Activated B cell treated with CpG ODN at 0.5 μM for 24 hours (primary cell): ENCODE measurements at places on chromosomes 2 and 18.

- DNase-seq = no peak
Measured at GRCh38 chr2:74037379-74037860, 52.7 kb downstream of the TET3 start.

- DNase-seq = no peak
Measured at GRCh38 chr18:36811955-36812354, 16.8 kb downstream of the TPGS2 start.

GRCh38 chr2:33301355-33301754, 175.1 kb upstream of the RASGRP3 start:
- DNase-seq = no peak

DNA sequence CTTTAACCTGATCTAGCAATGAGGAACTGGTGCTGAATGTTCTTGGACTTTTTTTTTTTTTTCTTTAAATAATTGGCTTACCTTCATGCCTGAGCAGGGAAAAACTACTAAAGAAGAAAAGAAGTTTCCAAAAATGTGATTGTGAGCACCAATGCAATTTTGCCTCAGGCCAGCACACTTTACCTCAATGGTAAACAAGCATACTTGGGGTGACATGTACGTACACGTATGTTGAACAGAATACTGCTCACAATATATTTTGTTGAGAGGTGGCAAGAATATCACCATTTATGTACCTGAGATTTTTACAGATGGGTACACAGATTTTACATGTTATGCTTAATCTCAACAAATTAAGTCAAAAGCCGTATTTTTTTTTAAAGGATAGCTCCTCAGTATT, 144.3 kb downstream of the FIGN start:
- DNase-seq = no peak

GRCh38 chr2:147614471-147614870, 230.4 kb upstream of the ACVR2A start:
- DNase-seq = no peak

GRCh38 chr2:69177063-69177771, 164.2 kb downstream of the ANTXR1 start:
- DNase-seq = no peak

DNA sequence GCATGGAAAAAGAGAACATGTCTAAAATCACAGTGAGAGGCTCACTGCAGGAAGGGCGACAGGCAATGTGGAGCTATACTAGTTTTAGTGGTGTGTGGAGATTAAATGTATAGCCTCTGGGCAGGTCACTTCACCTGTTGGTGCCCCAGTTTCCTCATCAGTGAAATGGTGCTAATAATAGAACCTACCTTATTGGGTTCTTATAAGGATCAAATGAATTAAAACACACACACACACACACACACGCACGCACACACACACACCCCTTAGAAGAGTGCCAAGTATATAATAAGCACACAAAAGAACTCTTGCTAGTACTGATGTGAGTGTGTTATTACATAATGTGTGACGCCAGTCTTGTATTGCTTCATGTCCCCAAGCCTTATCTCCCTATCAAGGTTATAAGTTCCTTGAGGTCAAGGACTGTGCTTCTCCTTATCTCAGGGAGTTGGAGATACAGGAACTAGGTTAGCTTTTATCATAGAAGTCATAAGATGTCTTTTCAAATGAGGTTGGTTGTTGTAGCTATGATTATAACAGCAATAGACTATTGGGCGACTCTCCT, 98.0 kb upstream of the CXCR4 start:
- DNase-seq = no peak

- no peak for DNase-seq
Measured at GRCh38 chr2:110881908-110882307, 149.5 kb downstream of the ACOXL start.

DNA sequence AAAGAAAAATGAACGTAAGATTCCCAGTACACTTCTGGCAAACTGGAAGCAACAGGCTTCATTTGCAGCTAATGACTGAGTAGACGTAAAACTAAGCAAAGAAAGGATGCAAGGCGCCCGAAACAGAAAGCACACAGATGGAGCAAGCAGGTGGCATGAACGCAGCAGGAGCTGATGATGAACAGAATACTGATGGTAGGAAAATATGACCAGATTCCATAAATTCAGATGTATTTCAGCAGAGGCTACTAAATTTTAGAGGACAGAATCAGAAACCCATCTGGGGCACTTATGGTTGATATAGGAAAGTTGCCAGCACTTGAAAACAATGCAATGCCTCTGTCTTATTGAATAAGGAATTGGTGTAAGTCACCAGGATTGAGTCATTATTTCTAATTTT, 658.7 kb upstream of the LINC00305 start:
- no peak for DNase-seq
